ENCODE measurements at places on chromosomes 1 and 21.
A peak's percentile ranks its signal among the peaks of the same experiment; 100 is the strongest.

DNA sequence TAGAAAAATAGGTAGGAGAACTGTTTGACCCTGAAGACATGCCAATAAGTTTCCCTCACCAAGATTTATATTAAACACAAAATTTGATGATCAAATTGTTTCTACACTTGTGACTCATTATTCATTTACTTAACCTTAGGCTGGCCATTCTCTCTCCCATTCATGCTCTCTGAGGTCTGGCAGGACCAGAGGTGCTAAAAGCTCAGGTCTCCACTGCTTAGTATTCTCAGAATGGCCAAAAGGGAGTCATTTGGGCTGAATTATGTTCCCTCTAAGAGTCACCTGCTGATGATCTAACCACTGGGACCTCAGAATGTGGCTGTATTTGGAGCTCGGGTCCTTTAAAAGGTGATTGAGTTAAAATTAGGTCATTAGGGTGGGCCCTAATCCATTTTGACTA, 47.1 kb upstream of the ATP1B1 start:
- no peak for DNase-seq

DNA sequence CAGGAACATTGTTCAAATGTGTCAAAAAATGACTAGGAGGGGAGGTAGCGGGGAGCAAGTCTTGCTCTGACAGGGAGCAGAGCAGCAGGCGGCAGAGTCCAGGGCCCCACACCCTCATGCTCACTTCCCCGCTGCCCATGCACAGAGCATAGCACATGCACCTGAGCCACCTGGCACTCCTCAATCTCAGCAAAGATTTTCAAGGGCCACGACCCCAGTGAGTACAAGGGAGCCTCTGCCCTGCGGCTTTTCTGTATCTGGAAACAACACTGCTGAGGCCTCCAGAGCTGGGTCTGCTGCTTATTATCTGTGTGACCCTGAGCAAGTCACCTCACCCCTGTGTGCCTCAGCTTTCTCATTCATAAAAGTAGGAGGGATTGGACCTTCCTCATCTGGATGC, 1.1 kb upstream of the GJB3 start:
- no peak for DNase-seq

GRCh38 chr1:184429335-184429734, 42.5 kb downstream of the C1orf21 start:
- DNase-seq = no peak

DNA sequence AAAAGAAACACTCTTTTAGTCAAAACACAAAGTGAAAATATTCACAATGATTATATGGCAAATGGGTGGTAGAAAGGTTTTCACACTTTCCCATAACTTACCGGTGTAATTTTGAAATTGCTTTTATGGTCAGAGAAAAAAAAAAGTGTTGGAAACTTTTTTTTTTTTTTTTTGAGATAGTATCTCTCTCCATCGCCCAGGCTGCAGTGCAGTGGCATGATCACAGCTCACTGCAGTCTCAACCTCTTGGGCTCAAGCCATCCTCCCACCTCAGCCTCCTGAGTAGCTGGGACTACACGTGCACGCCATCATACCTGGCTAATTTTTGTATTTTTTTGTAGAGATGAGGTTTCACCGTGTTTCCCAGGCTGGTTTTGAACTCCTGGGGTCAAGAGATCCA, 3.3 kb downstream of the IFNGR2 start:
- no peak for DNase-seq

GRCh38 chr1:42784946-42785693, at the start of gene TMEM269:
TMEM269 (plus strand) TSS chr1:42784991; CDS start chr1:42789894, 4,903 bp downstream.
- DNase-seq = no peak

GRCh38 chr1:57464756-57465155, 40.9 kb upstream of the DAB1 start:
- no peak for DNase-seq

- no peak for DNase-seq
These were observed 16.4 kb downstream of the PLPP3 start for GRCh38 chr1:56562891-56563452.

- DNase-seq = no peak
These were observed 31.6 kb upstream of the ETS2 start for GRCh38 chr21:38774152-38774551.

GRCh38 chr1:184889902-184890301, 84.4 kb downstream of the NIBAN1 start:
- no peak for DNase-seq

DNA sequence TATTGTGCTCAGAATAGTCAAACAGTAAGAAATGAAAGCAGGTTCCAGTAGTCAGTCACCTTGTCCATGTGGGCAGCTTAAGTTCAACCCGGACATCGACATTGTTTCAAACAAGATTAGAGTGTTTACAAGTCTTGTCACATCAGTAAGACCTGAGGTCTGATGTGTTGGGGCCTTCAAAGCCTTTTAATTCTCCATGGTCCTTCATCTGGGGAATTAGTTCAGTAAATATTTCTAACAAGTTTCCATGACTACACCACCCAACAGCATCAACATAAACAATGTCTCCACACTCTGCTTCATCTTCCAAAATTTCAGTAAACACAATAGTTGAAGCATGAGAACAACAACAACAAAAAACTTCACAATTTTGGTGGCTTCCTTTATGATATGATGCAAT, 15.1 kb upstream of the ADORA1 start:
- DNase-seq = no peak

- DNase-seq = no peak
These were observed 1171.0 kb downstream of the MRPL39 start for GRCh38 chr21:24436236-24436635.

DNA sequence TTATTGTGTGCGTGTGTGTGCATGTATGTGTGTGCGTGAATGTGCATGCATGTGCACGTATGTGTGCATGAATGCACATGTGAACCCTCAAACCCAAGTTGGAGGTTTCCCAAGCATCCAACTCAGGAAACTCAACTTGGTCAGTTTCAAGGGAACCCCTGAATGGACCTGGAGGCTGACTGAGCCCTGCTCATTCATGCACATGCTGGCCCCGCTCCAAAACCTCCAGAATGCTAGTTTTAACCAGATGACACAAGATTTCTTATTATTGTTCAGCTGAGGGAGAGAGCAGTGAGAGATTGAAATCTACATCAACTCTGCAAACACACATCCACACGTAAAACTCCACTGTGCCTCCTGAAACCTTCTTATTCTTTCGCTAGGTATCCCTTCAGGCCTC, 104.4 kb downstream of the OMA1 start:
- no peak for DNase-seq

- DNase-seq = no peak
These were observed 39.5 kb downstream of the BCL9 start for GRCh38 chr1:147580609-147581385.

DNA sequence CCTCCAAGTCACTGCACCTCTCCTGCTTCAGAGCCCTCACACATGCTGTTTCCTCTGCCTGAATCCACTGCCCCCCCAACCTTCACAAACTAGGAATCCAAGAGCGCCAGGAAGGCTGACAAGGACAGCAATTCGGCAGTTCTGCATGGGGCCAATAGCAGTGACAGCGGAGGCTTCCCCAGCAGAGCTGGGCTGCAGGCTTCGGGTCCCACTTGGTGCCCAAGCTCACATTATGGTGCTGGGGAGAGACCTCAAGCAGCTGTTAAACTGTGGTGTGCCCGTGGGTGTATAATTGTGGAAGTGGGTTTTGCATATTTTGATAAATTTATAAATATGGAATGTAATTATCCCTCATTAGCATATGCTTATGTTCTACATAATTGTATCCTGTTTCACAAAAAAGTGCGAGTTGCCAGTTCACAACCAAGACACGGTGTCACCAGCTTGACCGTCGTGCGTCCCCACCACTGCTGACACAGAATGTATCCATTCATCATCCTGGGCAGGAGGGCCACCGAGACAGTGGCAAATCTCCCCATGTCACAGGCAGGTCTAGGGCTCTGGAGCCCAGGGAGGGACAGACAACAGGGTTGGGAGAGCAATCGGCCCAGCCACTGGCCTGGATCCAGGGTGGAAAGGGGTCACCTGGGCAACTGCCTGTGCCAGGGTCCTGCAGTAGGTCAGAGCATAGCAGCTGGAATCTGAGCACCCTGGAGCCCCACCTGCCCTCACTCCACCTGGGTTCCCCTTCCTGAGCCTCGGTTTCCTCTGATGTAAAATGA, 81.6 kb downstream of the MATN1 start:
- DNase-seq = no peak

DNA sequence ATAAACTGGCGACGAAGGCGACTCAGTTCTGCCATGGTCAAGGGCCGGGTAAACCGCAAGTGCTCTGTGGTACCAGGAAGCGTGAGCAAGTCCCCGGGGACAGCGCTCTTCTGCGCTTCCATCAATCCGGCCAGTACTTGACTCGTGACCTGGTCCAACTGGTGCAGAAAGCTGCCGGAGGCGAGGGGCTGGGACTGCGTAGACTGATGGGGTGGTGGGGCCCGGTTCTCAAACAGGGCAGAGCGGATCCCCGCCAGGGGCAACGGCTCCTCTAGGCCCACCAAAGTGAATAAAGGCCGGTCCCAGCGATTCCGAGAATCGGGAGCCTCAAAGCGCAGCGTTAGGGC, 852 bp downstream of the KTI12 start:
- DNase-seq = peak; percentile 19

DNA sequence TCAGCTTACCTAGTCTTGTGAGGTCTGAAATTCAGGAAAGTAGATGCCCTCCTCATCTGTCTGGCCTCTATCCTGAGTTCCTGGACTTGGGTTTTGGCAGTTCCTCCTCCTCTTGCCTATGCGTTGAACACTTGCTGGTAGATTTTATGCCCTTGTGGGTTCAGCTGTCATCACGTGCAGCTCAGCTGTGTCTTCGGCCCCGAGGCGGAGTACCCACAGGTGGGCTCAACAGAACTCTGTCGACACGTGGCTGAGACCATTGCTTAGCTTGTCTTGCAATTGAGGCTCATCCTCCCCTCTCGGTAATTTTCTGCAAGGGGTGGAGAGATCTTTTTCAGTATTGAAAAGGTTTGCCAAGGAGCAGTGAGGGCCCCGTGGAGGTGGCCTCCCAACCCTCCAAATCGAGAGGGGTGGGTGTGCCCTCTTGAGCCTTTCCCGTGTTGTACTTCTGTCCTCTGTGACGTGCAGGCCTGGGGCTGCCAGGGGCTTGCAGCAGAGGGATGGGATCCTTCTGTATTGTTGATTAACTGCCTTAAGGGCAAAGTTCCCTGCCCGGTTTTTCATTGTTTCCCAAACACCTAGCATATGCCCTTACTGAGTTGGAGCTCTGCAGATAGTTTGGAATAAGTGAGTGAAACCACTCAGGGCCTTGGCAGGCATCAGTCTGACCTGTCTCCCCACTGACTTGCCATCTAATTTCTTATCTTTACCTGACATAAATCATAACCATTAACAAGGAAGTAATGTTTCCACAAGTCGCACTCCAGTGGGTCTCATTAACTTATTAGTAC, 2.9 kb downstream of the CENPS start:
- no peak for DNase-seq

DNA sequence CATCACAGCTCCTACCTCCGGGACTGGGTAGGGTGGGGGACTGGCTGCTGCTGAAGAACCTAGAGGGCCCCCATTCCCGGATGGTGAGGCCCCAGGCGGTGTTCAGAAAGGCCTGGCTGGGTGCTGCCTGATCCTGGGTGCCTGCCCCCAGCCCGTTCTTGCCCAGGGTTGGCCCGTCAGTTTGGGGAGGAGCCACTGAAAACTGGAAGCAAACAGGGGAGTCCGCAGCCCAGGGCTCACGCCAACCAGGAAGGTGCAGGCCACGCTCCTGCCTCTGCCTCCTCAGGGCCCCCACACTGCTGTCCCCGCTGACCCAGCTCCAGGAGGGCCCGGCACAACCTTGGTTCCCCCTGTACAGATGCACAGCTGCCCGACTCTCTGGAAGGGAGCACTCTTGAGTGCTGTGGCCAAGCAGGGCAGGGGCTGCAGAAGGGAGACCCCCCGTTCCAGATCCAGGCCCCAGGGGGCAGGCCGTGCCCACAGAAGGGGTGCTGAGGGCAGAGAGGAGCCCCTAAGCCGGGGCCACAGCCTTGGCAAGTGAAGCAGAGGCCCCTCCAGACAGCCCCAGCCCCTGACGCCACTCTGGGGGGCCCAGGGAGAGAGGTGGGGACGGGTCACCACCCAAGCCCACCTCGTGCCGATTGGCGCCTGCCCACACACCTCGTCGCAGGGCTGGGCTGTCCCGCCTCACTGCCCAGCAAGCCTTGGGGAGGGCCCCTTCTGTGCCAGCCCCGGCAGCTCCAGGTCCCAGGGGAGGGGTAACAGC, 5.5 kb downstream of the C1QTNF12 start:
- DNase-seq = no peak

DNA sequence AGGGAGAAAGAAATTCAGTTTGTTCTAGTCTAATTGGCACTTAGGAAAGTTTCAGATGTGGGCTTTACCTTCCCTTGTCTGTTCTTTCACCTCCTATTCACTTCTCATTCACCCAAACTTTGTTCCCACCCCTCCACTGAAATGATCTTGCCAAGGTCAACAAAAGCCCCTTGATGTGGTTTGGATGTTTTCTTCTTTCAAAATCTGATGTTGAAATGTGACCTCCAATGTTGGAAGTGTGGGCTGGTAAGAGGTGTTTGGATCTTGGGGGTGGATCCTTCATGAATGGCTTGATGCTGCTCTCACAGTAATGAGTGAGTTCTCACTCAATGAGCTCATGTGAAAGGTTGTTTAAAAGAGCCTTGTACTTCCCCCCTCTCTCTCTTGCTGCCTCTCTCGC, 379.3 kb downstream of the HHIPL2 start:
- DNase-seq = no peak

- DNase-seq = peak; percentile 60
These were observed 21.3 kb downstream of the MIIP start for GRCh38 chr1:12040457-12041051.

- no peak for DNase-seq
These were observed 52.5 kb downstream of the NBPF6 start for GRCh38 chr1:108502624-108503023.

- no peak for DNase-seq
These were observed 40.8 kb downstream of the SSBP3 start for GRCh38 chr1:54365398-54365797.

DNA sequence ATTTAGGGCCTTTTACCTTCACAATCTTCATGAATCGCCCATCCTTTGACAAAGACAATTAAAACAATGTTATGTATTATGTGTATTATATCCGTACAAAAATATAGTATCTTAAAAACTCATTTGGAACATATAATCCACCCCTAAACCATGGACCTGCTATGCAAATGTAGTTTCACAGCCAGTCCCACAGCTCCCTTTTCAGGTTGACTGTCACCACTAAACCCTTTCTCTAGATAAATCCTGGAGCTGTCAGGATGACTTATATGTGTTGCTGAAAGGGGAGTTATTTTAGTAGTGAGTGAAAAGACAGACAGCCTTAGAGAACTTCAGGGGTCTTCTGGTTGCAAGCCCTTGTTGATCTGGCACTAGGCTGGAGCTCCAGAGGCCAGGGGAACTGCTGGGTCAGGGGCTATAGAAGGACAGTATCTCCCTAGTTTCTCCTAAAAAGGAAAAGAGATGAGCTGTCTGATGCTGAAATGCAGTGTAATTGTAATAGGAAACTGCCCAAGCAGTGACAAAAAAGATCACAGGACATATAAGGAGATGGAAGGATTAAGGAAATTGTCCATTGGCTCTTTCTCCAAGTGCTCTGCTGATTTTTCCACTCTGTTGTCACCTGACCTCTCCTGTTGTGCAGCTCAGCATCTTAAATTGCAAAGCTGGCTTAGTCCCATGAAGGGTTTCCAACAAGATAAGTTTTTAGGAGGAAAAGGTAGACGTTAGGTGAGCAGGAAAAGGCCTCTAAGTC, 127.7 kb downstream of the S1PR1 start:
- DNase-seq = no peak

- no peak for DNase-seq
These were observed 26.5 kb upstream of the AVPR1B start for GRCh38 chr1:206143537-206144172.

Data from uterus (tissue), 4 donors.